Dermis blood vessel endothelial cell (primary cell): ENCODE measurements at places on chromosomes 16 and 17.

GRCh38 chr16:15051387-15051951 lies 4.4 kb downstream of the NTAN1 start:
- no peak for DNase-seq

- DNase-seq, result peak; percentile 17
Observed at GRCh38 chr16:48225456-48225855, 18.6 kb upstream of the LONP2 start.

DNA sequence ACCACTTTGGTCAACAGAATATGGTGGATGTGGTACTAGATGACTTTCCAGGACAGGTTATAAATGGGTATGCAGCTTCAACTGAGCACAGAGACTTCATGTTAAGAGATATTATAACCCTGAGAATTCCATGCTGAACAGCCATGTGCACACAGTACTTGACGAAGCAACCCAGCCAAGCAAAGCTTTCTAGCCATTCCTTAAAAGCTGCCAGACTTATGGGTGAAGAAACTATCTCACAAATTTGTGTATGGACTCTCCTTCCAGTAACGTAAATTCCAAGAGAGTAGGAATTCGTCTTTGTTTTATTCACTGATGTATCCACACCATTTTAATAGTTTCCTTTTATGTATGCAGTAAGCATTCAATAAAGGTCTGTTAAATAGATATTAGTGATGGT lies 76.1 kb downstream of the KANSL1 start:
- DNase-seq, result no peak

- DNase-seq, result no peak
Observed at GRCh38 chr17:6667516-6667915, 16.0 kb downstream of the C17orf100 start.

- DNase-seq, result peak; percentile 28
Observed at GRCh38 chr17:80755650-80756405, 211.2 kb downstream of the RPTOR start.

DNA sequence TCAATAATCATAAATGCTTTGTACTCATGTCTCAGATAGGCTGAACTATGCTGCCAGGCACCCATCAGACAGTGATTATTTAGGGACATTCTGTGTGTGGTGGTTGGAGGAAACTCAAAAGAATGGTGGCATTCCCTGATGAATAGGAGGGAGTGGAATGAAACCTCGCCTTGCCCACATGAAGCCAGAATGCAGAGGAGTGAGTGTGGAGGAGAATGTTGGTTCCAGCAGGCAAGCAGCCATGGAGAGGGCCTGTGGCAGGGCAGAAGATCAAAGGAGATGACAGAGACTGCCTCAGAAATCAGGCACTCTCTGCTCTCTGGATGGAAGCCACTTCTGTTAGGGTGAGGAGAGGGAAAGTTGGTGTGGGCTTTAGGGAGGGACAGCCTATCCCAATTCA lies 22.5 kb downstream of the KCTD19 start:
- DNase-seq, result no peak
